ENCODE measurements at places on chromosomes 4 and X.

DNA sequence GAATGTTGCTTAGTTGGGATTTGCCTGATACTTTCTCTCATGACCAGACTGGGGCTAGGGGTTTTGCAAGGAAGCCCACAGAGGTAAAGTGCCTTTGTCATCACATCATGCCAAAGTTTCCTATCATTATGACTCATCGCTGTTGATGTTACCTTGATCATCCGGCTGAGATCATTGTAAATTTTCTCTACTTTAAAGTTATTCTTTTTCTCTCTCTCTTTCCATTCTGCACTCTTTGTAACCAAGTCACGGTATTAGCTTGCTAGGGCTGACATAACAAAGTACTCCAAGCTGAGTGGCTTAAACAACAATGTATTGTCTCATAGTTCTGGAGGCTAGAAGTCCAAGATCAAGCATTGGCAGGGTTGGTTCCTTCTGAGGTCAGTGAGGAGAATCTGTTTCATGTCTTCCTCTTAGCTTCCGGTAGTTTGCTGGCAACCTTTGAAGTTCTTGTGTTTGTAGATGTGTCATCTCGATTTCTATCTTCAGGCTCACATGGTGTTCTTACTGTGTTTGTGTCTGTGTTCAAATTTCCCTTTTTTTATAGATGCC, 113.0 kb downstream of the DTHD1 start:
- no peak for DNase-seq

GRCh38 chrX:101290957-101291603, at the start of gene TAF7L:
TAF7L (minus strand) TSS chrX:101291334; CDS start chrX:101287543, 3,791 bp downstream.
- no peak for DNase-seq

- DNase-seq, result no peak
Measured at GRCh38 chr4:80839281-80839680, 191.2 kb upstream of the BMP3 start.

GRCh38 chr4:116953947-116954346, 131.4 kb downstream of the TRAM1L1 start:
- no peak for DNase-seq

All from stimulated activated CD8-positive, alpha-beta memory T cell treated with anti-CD3 and anti-CD28 coated beads, Interleukin-2, amount 100 ng/mL, for 1 hour (primary cell).